ENCODE measurements at places on chromosomes 6 and 20.
A peak's percentile ranks its signal among the peaks of the same experiment; 100 is the strongest.

DNA sequence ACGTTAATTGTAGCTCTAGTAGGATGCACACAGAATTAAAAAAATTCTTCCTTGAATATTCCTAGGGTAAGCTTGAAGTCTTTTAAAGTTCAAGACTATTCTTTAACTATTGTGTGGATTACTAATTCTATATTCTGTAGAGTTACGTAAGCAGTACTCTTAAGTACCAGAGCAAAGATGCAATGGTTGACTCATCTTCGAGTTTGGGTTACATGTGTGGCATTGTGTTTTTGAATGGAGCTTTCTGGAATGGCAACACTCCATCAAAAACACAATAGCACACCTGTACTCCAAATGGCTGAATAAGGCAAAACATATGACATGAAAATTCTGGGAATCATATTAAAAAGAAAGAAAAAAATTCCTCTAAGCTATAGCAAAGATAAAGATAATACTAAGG, 33.5 kb upstream of the CEP162 start:
- no peak for DNase-seq

DNA sequence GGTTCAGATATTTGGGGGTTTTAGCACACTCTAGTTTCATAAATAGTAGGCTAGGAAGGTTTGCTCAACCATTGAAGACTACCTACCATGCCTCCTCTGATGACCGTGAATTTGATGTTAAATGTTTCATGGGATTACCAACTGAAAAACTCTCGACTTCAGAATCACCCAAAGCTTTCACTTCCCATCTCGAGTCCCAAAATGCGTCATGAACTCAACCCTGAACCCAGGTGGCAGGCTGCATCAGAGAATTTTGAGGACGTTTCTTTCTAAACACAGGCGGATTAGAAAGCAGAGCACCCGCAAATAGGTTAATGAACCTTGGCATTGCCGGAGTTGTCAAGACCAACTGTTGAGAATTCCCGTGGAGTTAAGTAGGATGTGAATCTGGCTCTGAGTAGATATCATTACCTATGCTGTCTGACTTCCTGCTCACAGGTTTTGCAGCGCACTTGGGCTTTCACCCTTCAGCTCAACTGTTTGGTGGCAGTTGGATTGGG, 98.4 kb upstream of the ADTRP start:
- DNase-seq = no peak

- DNase-seq = no peak
Measured at GRCh38 chr6:16578695-16579285, 182.5 kb downstream of the ATXN1 start.

- DNase-seq = no peak
Measured at GRCh38 chr6:81938014-81938856, 185.8 kb upstream of the TENT5A start.

DNA sequence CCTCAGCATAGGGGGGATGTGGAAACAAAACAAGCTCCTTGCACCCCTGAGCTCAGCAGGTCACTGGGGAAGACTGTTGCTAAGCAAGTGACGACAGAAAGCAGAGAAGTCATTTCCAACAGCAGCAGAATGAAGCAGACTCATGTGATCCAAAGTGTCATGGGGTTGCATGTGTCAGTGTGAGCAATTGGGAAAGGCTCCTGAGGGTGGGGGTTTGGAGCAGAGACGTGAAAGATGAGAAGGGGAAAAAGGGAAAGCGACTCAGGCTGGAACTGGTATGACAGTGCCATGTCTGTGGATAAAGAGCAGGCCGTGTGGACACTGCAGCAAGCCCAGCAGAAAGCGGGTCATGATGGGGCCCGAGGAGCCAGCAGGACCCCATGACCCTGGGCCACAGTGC, 363.9 kb downstream of the PREX1 start:
- peak; percentile 42 for DNase-seq

DNA sequence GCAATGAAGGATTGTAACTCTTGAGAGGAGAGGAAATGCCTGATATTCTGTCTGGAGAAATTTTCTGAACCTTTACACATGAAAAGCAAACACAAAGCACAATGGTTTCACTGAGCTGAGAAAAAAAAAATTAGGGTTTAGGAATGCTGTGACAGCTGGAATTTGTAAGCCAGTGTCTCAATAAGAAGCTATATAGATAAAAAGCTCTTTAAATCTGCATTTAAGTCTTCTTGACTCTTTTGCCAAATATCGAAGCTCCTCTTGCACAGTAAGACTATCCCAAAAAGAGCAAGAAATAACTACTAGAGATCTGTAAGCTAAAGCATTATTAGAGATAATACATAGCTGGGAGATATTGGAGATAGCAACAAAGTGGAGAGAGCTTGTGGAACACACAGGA, 1334.0 kb upstream of the CITED2 start:
- DNase-seq = no peak

GRCh38 chr6:73263570-73263909, 544 bp upstream of the KHDC1 start:
- no peak for DNase-seq

- no peak for DNase-seq
Measured at GRCh38 chr6:80503660-80504059, 397.2 kb downstream of the BCKDHB start.

GRCh38 chr6:26501482-26501986, 1.4 kb downstream of the BTN1A1 start:
- DNase-seq = no peak

- no peak for DNase-seq
Measured at GRCh38 chr6:84771125-84771755, 6.8 kb upstream of the TBX18 start.

GRCh38 chr6:167825332-167826229, 1.1 kb upstream of the AFDN start:
- DNase-seq = no peak

GRCh38 chr6:10505529-10505928, 15.6 kb upstream of the GCNT2 start:
- no peak for DNase-seq

GRCh38 chr6:135675862-135676261, 175.6 kb upstream of the PDE7B start:
- no peak for DNase-seq

DNA sequence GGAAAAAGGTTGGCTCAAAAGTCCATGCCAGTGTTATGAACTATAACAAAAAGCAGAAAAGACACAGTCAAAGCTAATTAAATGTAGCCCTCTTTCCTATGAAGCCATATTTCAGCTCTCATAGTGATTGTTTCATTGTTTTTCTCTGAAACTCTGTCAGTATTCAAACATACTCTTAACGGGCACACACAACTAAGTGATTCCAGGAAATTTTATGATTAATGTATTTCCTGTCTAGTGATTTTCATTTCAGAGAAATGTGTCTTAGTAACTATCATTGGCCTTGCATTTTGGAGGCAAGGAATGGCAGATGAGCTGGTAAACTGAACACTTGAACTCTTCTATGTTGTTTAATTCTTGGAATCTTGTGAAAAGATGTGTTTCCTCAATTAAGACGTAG, 68.0 kb downstream of the CLVS2 start:
- DNase-seq = no peak

- DNase-seq = no peak
Measured at GRCh38 chr6:33211666-33212422, 3.5 kb downstream of the RING1 start.

GRCh38 chr6:53498649-53499048, 46.3 kb downstream of the GCLC start:
- DNase-seq = no peak

DNA sequence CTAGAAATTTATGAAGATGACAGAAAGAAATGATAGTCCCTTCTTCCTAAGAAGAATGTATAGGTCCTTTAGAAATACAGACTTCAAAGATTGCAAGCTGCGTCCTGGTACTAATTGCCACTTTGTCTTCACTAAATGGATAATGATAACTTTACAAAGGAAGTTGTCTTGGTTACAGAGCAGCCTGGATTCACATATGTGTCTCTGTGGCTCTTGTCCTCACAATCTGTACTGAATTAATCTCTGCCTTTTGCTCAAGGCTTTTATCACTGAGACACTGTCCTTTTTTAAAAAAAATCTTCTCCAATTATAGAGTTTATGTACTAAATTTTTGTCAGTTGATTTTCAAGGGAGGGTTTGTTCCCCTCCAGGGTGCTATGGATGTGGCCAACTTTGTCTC, 17.5 kb upstream of the MRAP2 start:
- no peak for DNase-seq

DNA sequence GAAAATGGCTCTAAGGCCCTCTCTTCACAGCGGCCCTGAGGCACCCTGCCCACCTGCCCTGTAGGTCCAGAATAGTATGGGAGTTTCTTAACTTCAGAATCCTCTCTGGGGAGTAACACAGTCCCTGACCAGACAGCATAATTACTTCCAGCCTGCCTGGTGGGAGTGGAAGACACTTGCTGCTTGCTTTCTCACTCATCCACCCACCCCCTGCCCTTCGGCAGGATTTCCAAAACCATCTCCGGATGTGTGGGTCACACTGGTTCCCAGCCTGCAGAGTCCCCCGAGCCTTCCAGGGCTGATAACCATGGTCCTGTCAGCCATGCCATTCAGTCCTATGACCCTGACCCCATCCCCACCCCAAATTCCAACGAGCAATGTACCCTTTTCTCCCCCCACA, 5.4 kb downstream of the SLC29A1 start:
- DNase-seq = no peak

GRCh38 chr6:156890627-156891314, 113.6 kb downstream of the ARID1B start:
- peak; percentile 31 for DNase-seq

DNA sequence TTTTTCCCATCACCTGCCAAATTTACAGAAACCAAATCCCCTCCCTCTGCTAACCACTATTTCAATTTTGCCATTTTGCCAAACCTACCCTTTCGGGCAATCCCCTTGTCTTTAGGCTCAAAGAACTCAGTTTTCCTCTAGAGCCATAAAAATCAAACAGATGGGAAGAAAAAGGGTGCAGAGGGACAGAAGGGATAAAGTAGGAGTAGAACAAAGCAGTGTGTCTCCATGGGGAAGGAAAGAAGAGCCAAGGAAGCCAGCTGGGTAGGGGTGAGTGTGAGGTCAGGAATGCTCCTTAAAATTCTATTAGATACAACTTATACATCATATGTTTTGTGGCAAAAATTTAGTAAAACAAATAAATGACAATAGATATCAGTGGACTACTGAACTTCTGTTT, 316.5 kb downstream of the BTBD9 start:
- no peak for DNase-seq

DNA sequence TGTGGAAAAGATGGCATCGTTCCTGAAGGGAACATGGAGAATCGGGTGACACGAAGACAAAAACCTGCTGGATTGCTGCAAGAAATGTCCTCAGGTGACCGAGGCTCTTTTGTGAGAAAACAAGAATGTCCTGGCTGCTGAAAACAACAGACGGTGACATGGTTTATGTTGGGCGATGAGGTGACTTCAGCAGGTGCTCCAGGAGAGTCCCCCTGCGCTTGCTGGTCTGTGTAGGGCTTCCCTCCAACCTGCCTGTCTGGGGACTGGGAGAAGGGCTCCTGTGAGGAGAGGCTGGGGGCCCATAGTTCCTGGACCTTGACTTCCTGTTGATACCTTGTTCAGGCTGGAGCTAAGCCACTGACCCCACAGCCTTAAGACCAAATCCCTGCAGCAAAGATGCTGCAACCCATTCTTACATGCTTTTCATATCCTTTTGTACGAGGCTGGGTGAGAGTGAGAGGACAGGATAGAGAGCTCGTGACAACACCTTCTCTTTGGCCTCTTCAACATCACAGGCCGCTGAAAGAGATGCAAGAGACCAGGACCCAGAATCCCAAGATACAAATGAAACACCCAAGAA, 134.8 kb downstream of the CD83 start:
- DNase-seq = no peak

DNA sequence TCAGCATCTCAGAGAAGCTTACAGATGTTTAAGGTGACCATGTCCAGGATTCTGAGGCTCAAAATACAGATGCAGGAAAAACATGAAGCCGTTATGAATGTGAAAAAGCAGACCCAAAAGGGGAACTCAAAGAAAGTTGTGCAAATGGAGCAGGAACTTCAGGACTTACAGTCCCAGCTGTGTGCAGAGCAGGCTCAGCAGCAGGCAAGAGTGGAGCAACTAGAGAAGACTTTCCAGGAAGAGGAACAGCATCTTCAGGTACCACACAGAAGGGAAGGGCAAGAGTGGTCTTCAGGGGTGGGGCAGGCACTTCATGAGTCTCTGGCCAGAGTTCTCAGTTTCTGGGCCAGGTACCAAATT, 15.2 kb downstream of the RNF8 start:
- DNase-seq = no peak

- DNase-seq = no peak
Measured at GRCh38 chr20:48184229-48184628, 398.9 kb upstream of the SULF2 start.

DNA sequence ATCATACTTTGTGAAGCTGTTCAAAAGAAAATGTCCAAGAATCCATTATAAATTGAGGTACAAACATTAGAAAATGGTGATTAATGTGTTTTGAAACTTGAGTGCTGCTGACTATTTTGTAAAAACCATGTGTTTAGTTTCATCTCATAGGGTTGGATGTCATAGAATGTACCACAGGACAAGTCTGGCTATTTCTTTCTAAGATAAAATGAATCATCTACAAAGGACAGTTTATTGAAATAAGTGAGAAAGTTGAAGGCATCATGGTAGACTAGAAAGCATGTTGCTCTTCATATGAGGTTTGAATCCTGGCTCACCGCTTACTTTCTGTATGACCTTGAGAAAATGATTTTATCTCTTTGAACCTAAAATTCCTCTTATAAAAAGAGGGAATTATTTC, 29.2 kb upstream of the SMAP1 start:
- DNase-seq = no peak

- no peak for DNase-seq
Measured at GRCh38 chr6:117550078-117550600, 52.2 kb downstream of the GOPC start.

DNA sequence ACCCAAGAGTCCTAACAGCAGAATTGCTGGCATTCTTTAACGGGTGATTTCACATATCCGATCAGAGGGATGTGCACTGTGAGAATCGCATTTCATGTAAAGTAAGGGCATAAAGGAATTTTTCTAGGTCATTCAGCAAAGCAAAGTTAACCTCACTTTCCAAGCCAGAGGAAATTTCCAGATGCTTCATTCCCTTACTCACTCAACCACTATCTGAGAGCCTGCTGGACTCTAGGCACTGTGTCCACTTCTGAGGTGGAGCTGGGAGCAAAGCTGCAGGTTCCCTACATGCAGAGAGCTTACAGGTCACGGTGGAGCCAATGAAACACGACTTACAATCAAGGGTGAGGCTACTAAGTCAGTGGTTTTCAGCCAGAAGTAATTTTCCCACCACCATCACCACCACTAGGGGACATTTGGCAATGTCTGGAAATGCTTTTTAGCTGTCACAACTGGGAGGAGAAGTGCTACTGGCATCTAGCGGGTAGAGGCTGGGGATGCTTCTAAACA, 34.5 kb upstream of the TSHZ2 start:
- DNase-seq = no peak

DNA sequence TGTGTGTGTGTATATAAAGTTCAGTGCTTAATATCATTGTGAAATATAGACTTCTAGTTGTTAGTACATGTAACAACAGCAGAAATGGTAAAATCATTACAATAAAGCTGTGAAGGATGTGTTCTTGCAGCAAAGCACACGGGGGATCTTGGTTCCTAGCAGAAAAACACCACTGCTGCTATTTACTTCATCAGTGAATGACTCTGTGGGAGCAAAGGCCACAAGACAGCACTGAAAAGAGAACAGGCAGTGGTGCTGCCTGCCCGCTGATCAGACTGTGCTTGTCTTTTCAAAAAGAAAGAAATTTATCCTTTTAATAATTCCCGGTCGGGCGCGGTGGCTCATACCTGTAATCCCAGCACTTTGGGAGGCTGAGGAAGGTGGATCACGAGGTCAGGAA, 689.9 kb upstream of the CITED2 start:
- no peak for DNase-seq

All from GM04503 (cell line).